ENCODE measurements at places on chromosomes 7 and 10. TPM values are rescaled to one million over a fixed set of nuclear protein-coding genes. Genes with fewer than 3 reads are reported as not detected.

Gene FBXO24
- 0.25 TPM for total RNA-seq

Gene EEPD1
- total RNA-seq, result 1.3 TPM

Gene NUTM2E
- not detected for total RNA-seq

Gene RASA4B
- 2.6 TPM for total RNA-seq

Gene DNAJC12
- total RNA-seq, result 3.9 TPM

Gene RTKN2
- total RNA-seq, result under 0.01 TPM

Gene MEIG1
- total RNA-seq, result not detected

Gene IDI2
- not detected for total RNA-seq

Gene NSMCE4A
- 39.8 TPM for total RNA-seq

Gene SH2B2
- 0.51 TPM for total RNA-seq

Gene HGF
- total RNA-seq, result 0.25 TPM

Gene GHRHR
- total RNA-seq, result not detected

Gene LRRN3
- 0.13 TPM for total RNA-seq

Gene ADAM12
- total RNA-seq, result 1.3 TPM

Gene CFAP46
- 0.76 TPM for total RNA-seq

Gene ADCYAP1R1
- total RNA-seq, result under 0.01 TPM

Gene CTBP2
- total RNA-seq, result 133 TPM

Gene TRPV5
- not detected for total RNA-seq

Gene ACTL6B
- total RNA-seq, result not detected

Gene FKBP9
- 103 TPM for total RNA-seq

Gene CALML5
- total RNA-seq, result not detected

Gene PRSS37
- not detected for total RNA-seq

Gene AKR1C8
- total RNA-seq, result not detected

Gene GGCT
- 33.4 TPM for total RNA-seq

Gene ZNF425
- total RNA-seq, result 2.5 TPM

Gene GDF2
- not detected for total RNA-seq

Gene KLF14
- not detected for total RNA-seq

Gene MALRD1
- not detected for total RNA-seq

Gene GCC1
- total RNA-seq, result 18.5 TPM

Gene PHTF2
- 15.7 TPM for total RNA-seq

Gene CPN1
- total RNA-seq, result not detected

Gene PLXNA4
- total RNA-seq, result 15.4 TPM

Gene VSTM4
- total RNA-seq, result 0.39 TPM

Gene MRLN
- not detected for total RNA-seq

Gene CYP3A4
- total RNA-seq, result not detected

Gene ADRA2A
- total RNA-seq, result not detected

Gene HMX3
- total RNA-seq, result not detected

Gene NEURL1
- under 0.01 TPM for total RNA-seq

Gene ZNF775
- total RNA-seq, result 4.7 TPM

Gene UNCX
- total RNA-seq, result not detected

Gene PIK3AP1
- under 0.01 TPM for total RNA-seq

Data from dermis microvascular lymphatic vessel endothelial cell (primary cell).